ENCODE measurements at places on chromosomes 3 and 15.

GRCh38 chr3:23365066-23365465 lies 161.9 kb downstream of the UBE2E2 start:
- no peak for DNase-seq

DNA sequence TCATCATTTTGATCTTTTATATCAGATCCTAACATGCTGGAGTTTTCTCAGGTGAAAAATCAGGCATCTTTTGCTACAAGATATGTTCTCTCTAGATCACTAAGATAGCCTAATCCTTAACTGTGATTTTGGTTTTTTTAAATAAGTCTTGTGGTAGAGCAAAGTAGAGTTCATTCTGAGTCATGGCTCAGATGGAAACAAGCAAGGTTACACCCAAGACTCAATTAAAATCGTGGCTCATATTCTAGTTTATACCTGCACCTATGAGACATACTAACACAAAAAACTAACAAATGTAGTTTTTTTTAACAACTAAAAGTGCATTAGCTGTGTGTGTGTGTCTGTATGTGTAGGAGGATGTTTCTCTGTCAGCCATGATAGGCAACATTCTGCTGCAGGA lies 428.2 kb downstream of the NLGN1 start:
- no peak for DNase-seq

GRCh38 chr3:125644036-125645005 lies 49.0 kb upstream of the OSBPL11 start:
- peak; percentile 40 for DNase-seq

DNA sequence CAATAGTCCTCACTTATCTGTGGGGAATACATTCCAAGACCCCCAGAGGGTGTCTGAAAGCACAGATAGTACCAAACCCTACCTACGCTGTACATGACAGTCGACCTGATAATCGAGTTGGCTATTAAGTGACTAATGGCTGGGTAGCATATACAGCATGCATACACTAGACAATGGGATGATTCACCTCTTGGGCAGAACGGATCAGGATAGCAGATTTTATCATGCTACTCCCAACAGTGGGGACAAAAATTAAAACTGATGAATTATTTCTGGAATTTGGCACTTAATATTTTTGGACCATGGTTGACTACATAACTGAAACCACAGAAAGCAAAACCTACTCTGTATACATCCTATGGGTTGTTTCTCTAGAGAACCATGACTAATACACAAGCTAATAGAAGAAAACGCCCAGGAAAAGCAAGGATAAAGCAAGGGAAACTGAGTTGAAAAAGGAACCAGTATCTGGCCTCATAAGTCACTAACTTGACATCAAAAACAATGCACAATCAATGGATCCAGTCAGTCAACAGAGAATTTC lies 15.5 kb downstream of the ATG3 start:
- no peak for DNase-seq

DNA sequence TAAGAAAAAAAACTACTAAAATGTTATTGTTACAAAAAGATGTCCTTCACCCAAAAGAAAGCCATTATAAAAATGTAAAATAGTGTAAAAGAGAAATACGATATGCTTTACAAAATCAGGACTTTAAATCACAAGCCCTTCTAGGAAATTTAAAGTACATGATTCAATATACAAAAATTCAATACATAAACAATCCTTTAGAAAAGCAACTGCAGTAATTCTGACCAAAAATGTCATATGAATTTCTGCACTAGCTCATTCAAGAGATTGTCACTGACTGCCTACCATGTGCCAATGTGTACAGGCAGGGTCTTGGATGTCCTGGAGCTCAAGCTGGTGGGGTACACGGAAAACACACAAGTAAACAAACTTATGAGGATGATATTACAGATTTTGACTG lies 2.5 kb downstream of the MORC1 start:
- no peak for DNase-seq

DNA sequence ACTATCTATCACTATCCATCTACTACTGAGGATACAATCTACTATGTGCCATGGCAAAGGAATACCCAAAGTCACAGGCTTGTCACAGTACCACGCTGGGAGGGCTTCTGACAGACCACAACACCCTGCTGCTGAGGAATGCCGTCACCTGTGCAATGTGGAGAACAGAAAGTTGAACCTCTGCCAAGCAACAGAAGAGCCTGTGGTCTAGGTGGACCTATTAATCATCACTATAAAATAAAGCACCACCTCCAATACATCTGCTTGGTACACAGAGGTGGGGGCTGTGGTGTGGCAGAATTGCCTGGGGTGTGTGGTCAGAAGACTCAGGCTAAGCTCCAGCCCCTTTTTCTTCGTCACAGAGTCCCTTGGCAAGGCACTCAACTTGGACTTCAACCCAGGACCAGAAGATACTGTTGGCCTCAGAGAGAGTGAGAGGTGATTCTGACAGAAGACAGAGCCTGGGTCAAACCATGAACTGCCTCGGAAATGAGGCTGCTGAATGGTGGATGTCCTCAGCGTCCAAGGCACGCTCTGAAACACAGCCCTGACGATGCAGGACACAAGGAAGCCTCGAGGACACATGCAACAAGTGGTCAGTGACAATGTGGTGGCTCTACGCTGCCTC lies 189.4 kb upstream of the CHRNA7 start:
- peak; percentile 68 for DNase-seq

GRCh38 chr3:77298417-77298816 lies 258.5 kb downstream of the ROBO2 start:
- no peak for DNase-seq

- DNase-seq: no peak
Observed at GRCh38 chr3:177554895-177555759, 357.8 kb upstream of the TBL1XR1 start.

GRCh38 chr3:178663201-178663934 lies 127.1 kb downstream of the KCNMB2 start:
- DNase-seq: no peak

DNA sequence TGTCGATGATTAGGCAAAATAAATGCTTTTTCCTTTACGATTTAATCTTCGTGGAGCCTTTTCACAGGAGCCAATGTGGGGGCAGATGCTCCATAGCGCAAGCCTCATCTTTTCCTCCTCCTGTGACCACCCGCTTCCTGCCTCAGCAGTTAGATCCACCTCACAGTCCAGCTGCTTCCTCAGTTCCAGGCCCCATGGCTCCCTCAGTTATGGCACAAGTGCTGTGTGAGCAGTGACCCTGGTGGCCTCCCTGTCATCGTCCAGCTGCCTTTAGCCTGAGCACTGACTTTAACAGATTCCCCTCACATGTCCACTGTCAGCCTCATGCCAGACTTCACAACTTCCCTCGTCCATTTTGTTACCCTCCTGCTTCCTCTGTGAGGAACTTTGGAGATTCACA lies 424.6 kb upstream of the GBE1 start:
- DNase-seq: no peak

DNA sequence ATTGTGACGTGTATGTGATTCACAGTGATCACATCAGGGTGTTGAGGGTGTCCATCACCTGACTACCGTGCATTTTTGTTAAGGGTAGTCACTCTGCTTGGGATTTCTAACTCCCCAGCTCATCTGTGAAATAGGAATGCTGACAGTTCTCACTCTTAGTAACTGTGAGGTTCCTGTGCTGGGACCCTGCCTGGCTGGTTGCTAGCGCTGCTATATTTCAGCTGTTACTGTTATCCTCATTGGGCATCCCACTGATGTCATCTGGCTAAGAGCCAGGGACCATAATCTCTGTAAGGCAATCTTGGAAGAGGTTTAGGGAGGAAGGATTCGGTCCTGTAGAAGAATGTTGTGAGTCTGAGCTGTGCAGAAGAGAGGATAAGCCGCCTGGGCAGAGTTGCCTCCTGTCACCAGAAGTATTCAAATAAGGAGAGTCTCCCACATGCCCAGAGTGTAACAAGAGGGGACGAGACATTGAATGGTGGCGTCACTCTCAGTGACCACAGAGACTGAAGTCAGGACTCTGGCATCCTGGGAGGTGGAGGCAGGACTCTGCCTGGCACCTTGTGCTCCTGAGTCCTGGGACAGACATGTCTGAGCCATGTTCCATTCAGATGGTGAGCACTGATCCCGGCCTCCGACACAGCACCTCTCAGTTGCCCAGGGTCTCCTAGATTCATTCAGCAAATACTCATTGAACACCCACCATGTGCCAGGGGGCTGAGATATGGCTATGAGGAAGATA lies 52.2 kb downstream of the FBLN2 start:
- DNase-seq: no peak

GRCh38 chr15:75073197-75073596 lies 49.8 kb downstream of the PPCDC start:
- peak; percentile 39 for DNase-seq

GRCh38 chr3:186180151-186180550 lies 71.3 kb upstream of the ETV5 start:
- DNase-seq: no peak

DNA sequence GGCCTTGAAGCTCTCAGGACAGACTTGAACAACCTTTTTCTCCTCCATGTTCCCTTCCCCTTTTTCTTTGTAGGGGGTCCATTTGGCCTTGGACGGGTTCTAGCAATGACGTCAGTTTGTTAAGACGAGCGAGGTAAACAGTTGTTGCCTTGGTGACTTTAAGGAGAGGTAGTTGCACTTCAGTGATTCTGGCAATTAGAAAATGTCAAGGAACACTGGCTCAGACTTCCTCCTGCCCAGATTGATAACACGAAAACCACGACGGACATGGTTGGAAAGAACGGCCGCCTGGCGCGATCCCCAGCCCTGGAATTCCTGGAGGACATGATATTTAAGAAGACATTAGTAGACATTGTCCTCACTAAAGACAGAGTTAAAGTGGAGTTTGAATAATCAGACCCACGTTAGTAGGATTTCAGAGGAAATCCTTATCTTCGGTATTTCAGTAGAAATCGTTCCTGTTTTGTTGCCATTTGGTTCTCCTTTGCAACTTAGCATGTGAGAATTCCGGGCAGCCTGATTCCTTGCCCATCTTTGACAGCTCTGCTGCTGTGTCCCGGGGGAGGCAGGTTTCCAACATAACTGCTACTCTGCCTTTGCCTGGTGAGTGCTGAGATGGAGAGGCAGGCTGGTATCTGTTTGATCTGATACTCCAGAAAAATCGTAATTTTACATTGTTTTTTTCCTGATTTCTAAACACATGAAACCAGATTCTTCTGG lies 87.3 kb downstream of the ST6GAL1 start:
- DNase-seq: no peak

- no peak for DNase-seq
Observed at GRCh38 chr15:99477791-99478471, 87.9 kb upstream of the MEF2A start.

DNA sequence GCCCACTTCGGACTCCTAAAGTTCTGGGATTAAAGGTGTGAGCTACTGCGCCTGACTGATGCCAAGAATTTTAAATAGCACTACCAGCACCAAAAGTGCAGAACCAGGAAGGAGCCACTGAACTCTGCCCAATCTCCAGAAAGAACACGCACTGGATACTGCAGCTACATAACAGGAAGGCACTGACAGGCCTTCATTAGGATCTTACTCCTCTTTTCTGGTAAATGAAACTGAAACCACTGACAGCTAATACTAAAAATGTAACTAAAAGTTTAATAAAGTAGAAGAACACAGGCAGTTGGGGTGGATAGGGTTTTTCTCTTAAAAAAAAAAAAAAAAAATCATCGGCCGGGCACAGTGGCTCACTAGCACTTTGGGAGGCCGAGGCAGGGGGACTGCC lies 74.1 kb upstream of the CHRM5 start:
- no peak for DNase-seq

DNA sequence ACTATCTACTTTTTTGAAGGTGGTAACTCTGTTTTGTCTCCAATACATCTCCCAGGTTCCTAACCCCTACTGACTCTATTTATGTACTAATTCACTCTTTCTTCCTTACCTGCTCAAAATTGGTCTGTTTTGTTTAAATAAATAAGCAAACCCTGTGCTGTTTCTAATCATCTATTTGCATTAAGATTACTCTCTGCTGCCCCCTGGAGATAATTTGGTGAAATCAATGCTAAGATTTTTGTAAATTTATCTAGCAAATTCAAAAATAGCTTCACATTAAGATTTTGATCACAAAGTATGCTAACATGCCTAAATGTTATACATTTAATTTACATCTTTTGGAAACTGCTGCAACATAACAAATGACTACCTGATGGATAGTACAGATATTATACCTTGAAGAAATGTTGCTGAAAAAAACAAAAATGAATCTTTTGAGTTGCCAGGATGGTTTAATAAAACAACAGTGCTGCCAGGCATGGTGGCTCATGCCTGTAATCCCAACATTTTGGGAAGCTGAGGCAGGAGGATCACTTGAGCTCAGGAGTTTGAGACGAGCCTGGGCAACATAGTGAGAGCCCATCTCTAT lies 4.4 kb upstream of the CD200R1 start:
- no peak for DNase-seq

- DNase-seq: no peak
Observed at GRCh38 chr3:163915280-163915679, 1163.0 kb downstream of the SI start.

GRCh38 chr3:35201211-35201610 lies 438.1 kb upstream of the ARPP21 start:
- no peak for DNase-seq

DNA sequence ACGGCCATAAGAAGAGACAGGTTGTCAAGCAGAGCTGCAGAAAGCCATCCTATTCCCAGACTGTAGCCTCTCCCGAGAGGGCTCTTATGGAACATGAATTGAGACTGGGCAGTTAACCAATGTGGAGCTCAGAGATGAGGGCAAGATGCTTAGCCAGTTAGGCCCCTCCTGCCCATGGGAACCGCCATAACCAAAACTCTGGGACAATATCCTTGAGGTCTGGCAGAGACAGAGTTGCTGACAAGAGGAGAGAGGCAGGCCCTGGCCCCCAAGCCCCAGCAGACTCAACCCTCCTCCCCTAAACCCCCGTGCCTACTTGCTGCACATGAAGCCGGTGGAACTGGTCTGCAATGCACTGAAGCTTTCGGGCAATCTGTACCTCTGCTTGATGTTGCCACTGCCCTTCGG lies 4.8 kb downstream of the BMF start:
- no peak for DNase-seq

GRCh38 chr15:22974745-22975144 lies 5.4 kb downstream of the CYFIP1 start:
- no peak for DNase-seq

GRCh38 chr3:127158614-127159229 lies 34.2 kb upstream of the PRR23E start:
- DNase-seq: no peak

DNA sequence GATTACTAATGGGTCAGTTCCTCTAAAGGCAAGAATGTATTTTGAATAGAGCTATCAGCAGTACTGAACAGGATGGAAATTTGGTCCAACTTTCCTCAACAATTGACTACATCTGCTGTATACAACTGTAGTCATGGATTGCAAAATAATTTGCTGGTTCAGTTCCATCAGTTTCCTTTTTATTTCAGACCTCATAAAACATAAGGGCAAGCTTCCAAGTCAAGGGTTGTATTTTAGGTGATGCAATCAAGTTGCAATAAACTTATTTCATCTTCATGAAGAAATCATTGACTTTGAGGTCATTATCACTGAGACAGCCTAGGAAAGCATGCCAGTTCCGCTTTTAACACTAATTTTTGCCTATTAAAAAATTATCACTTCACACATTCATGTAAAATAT lies 90.4 kb upstream of the TSEN2 start:
- no peak for DNase-seq

- DNase-seq: no peak
Observed at GRCh38 chr3:18442756-18443664, 17.9 kb upstream of the SATB1 start.
